ENCODE measurements at places on chromosomes 11 and 22.

DNA sequence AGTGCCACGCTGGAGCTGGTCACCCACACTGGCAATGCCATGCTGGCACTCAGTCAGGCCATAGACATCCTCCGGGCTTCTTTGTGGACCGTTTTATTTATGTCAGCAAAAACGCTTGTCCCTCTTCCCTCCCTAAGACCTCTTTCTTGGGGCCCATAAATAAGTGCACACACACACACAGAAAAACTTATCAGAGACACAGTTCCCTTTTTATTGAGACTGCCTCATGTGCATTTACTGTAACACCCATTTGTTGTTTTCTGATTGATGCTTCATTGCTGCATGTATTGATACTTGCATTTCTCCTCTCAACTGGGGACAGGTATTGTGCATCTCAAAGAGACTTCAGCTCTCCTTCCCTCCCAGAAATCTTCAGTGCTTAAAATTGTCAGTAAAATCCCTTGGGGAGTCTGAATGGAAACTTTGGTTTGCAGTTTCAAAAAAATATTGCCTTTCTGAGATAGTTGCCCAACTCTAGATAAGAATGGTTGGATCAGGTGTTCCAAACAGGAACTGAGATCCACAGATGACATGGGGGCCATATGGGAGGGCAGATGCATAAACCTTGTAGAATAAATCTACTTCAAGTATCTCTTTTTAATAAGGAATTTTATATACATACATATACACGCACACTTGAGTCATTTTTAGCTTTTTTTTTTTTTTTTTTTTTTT, 50.9 kb downstream of the PPP2R1B start:
- no peak for DNase-seq

- no peak for DNase-seq
These were observed 215.5 kb downstream of the TTC28 start for GRCh38 chr22:28464127-28464526.

- no peak for DNase-seq
These were observed 33.0 kb upstream of the RIC3 start for GRCh38 chr11:8201644-8202365.

- DNase-seq = no peak
These were observed 6.5 kb downstream of the FZD4 start for GRCh38 chr11:86948733-86949132.

DNA sequence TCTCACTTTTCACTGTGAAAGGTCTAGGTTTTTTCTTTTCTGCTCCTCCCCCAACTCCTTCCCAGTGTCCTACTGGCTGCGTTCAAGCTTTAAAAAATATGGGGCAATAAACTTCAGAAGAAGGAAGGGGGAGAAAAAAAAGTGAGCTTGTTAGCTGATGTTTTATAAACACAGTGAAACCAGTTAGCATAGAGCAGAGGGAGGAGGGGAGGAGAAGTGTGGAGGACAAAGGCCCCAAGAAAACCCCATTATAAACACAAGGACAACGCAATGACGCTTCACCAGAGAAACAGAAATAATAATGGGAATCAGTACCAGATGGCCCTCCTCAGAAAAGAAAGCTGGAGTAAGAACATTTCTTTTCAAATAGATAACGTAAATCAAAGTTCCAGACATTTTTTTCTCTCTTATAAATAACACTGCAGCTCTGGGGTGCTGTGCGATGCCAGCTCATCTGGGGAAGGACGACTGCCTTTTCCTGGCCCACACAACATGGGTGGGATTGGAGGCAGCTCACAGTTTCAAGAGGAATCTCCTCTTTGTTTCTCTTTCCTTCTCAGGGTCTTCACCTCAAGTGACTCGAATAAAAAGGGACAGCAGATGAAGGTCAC, 235.4 kb upstream of the NARS2 start:
- DNase-seq = no peak

DNA sequence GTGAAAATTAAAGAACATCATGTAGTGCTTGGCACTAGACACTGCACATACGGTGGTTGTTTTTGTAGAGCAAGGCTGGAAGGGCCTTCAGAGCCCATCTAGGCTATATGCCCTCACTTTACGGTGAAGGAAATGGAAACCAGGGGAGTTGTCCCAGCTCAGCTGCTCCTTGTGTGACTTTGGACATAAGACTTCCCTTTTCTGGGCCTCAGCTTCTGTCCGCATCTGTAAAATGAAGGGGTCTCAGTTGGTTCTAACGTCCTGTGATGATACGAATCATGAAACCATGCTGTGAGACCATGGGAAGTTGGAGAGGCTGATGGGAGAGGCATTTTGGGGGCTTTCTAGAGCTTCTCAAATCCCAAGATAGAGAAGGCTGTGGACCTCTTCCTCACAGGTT, 4.7 kb downstream of the KCNE3 start:
- no peak for DNase-seq

DNA sequence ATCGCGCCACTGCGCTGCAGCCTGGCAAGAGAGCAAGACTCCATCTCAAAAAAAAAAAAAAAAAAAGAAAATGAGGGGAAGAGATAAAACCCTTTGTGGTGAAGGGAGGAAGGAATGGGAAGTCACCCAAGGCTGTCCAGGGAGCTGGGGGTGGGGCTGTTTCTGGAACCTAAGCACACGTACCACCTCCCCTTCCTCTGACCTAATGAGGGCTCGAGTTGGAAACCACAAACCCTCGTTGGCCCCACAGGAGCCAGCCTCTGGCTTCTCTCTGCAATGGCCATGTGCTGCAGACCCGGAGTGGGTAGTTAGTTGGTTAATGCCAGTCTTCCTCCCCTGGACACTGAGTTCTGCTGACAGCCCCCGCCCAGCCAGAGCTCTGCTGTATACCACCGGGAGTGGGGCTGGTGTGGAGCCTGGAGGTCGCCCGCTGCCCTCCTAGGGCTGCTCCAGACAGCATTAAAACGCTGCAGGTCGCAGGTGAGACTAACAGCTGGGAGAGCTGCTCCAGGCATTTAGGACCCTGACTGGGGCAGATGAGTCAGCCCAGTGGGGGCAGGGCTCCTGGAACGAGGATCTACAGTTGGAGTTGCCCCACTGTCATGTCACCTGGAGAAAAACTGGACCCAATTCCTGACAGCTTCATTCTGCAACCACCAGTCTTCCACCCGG, at the start of gene LGALS12:
Gene LGALS12, plus strand, starts transcription at position 228 of the 672 bp plus-strand sequence. Its CDS starts 375 bp downstream, at position 603.
- no peak for DNase-seq

- no peak for DNase-seq
These were observed 13.5 kb downstream of the TCIRG1 start for GRCh38 chr11:68052137-68052873.

- DNase-seq = no peak
These were observed 81.8 kb downstream of the MTMR3 start for GRCh38 chr22:29964776-29965175.

DNA sequence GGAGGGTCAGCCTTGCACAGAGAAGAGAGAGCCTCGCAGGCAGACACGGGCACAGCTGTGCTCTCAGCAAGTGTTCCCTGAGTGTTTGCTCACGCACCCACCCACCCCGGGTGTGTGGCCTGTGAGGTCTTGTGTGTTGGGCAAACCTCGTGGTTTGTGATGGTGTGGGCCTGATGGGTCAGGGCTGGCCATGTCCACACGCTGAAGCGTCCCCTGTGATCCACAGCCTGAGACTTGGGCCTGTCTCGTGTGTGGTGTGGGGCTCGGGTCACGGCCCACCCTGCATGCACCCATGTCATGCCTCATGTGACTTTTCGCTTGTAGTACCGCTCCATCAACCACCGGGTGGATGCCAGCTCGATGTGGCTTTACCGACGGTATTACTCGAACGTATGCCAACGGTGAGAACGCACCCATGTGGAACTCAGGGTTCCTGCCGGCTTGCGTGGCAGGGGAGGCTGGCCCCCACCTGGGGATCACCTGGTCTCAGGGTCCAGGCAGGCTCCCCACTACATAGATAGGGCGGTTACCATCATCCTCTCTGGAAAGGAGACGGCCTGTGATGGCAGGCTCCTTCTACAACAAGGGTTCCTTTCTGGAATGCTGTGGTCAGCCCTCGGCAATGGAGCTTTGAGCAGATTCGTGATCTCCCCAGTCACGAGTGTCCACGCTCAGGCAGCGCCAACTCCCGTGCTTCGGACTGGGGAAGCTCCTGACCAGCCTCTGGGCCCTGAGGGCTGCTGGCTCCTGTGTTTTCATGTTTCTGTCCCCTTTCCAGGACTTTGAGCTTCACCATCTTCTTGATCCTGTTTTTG, 5.9 kb downstream of the TPCN2 start:
- no peak for DNase-seq

DNA sequence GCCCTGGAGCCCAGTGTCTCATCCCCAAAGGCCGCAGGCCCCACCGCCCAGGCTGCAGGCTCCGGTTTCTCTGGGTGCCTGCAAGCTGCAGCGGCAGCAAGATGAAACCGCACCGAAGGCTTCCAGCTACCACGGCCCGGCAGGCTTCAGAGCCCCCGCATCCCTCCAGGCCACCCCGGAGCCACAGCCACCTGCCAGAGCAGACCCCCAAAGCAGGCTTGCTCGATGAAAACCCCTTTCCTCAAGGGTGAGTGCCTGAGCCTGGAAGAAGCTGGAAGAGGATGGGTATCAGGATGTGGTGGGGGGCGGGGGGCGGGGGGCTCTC, 24.5 kb upstream of the GNB1L start:
- no peak for DNase-seq

DNA sequence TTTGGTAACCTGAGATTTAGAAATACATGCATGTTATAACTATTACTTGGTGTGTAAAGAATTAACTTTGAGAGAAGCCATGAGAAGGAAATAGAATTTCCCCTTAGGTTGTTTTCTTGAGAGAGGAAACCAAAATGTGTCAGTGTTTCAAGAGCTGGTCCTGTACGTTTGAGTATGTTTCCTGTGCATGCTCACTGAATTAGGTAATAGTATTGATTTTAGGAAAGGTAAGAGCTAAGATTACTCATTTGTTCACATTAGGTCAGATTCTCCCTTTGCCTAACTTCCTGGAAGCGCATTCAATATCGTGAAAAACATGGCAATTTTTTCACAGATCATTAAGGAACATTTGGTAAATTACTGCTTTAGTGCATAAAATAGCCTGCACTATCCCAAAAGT, 49.3 kb upstream of the RDX start:
- no peak for DNase-seq

DNA sequence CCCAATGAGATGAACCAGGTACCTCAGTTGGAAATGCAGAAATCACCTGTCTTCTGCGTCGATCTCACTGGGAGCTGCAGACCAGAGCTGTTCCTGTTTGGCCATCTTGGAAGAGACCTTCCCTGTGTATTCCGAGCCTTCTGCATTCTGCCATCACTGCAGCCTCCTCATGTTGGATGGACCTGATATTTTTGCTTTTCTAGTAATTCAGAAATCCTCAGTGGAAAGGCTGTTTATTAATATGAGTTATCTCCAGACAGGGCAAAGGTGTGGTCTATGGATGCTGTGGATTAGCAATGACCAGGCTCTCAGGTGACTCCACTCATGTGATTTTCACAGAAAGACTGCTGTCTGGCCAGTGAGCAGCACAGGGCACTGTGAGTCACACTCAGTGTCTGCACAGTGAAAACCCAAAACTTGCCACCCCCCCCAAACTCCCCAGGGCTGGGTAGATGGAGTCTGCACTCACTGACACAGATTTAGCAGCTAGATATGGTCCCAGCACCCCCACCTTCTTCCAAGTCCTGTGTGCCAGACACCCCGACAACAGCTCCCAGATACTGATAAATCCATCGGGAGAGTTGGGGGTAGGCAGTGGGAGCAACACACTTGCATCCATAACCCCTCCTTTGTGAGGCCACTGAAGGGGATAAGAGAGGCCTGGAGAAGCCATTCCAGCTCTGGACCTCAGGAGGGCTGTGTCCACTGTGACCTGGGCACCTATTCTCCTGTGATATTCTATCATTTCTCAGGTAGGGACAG, 75.2 kb upstream of the TOP3B start:
- no peak for DNase-seq

- peak; percentile 51 for DNase-seq
These were observed 76.2 kb upstream of the TTLL12 start for GRCh38 chr22:43262990-43263644.

- DNase-seq = no peak
These were observed 4.3 kb downstream of the BCO2 start for GRCh38 chr11:112179601-112180000.

DNA sequence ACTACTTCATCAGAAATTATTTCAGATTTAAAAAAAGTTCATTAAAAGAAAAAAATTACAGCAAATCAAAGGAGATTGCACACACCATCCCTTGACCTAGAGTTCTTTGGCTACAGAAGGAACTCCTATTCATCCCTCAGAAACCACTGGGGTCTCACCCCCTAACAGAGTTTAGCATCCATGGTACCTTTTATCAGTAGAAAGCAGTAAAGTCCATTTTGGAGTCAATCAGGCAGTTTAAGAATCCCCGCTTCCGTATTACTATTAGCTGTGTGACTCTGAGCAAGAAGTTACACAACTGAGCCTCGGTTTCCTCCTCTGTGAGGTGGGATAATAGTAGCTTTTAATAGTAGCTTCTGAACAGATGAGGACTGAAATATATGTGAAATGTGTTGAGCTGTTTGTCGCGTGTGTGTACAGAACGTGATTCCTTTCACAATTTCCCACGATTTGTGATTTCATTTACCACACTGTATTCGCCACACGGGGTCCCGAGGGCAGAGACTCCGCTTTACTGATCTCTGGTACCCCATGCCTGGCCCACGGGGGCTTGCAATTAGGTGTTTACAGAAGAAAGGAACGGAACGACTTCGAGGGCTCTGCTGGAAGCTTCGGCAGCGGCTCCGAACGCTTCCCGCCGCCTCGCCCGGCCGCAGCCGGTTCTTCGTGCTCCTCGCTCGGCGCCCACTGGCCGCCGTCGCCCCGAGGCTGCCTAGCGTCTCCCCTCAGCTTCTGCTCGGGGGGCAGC, 72.5 kb upstream of the ZBED5 start:
- DNase-seq = no peak

DNA sequence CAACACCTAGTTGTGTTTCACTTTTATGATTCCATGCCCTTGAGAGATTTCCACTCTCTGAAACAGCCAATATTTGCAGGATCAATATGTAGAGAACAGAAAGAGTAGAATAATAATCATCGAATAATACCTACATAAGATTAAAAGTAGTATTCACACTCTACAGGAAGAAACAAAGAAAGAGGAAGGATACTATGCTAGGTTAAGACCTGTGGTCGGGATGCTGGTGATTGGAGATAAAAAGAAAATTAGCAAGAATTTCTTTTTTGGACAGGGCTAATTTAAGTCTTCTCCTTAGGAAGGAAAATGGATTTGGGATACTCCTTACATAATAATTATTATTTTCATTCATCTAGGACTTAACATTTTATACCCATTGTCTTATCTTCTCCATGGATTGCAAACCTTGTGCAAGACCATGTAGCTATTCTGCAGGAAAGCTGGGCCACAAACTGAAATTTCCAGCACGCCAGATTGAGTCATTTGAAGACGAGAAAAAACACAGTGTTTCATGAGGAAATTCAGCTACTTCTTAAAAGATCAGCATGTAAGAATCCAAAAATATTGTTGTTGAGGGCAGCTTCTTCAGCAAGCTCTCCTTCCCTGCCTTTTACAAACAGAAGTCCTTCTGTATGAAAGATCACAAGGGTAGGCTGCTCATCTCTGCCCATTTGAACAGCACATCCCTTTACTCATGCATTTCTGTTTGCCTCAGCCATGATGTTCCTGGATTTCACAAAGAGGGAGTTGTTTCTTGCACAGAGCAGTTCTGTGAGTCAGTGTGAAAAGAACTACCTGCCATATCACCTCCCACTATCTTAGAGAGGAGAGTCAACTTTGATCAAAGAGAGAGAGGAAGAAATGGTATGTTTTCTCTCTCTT, 90.7 kb downstream of the FAM76B start:
- no peak for DNase-seq
